ENCODE measurements at places on chromosomes 16 and 17.
A peak's percentile ranks its signal among the peaks of the same experiment; 100 is the strongest.

DNA sequence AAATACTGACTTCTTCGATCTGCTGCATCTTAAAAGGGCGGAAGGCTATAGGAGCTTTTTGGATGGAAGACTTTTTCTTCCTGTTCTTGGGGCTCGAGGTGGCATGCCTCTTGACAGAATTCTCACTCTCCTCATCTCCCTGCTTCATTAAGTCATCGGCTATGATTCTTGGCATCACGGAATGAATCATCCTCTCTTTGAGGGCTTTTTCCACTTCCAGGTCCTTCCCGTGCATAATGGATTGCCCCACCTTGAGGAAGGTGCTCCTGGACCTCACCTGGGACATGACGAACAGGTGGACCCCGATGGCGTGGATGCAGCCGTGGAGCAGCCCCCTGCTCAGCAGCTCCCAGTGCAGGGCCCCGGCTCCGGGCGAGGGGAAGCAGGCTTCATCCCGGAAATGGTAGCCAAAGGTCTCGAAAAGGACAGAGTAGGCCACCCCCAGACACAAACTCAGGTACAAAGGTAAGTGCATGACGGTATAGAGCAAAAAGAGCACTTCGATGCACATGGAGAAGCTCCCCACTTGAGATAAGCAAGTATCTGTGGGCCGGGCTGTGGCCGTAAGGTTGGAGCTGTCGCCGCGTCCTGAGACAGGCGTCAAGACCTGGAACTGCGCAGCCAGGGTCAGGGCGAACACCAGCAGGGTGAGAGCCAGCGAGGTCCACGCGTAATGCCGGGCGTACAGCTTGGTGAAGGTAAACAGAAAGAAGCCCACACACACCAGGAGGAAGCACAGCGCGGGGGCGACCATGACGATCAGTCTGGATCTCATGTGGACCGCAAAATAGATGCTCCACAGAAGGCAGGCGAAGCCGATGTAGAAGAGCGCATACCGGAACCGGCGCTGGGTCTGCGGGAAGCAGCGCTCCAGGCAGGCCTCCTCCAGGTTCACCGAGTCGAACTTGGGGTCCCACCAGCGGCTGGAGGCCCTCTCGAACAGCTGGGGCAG is 1.7 kb downstream of the ADCY9 start:
- DNase-seq = no peak

DNA sequence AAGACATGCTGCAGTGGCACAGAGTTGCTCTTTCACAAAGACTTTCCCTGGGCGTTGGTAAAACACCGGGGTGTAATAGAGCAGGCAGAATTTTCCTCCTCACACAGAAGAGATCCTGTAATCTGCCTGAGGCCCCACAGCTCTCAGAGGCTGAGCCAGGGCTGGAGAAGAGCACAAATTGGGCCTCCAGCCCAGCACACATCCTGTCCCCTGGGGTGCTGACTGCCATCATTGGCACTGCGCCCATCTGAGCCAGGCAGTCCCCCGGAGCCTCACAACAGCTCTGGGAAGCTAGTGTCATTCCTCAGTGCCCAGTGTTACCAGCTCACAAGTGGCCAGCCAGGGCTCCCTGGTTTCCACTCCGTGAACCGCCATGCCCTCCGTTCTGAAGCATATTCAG is 119.4 kb downstream of the SOCS1 start:
- DNase-seq = peak; percentile 49

DNA sequence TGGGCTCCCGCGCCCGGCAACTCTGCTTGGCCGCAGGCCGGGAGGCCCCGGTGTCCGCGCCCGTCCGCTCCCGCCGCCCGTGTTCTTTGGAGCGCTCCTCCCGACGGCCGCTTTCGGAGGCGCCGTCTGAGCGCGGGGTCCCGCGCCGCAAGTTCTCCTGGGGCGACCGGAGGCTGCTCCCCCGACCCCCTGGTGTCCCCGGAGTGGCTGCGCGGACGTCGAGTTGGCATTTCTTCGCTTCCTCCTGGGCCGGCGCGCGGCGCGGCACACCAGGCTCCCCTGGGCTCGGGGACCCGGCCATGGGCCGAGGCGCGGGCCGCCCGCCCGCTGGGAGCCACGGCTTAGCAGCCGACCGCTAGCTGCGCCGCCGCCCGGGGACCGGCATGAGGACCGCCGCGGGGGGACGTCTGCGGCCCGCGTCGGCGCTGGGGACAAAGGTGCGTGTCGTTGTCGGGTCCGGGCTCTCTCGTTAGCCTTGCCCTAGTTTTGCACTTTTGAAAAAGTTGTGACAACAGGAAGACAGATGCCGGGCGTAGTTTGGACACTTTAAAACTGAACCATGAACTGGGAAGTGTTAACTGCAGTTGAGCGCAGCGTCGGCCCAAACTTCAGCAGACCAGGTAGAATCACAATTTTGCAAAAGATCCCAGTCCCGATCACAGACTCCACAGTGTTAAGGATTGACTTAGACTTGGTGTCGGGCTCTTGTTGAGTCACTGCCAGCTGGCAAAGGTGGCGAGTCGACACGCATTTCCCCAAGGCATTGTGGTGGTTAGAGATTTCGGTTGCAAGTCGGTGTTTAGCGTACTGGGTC is 700 bp downstream of the UBN1 start:
- DNase-seq = no peak

DNA sequence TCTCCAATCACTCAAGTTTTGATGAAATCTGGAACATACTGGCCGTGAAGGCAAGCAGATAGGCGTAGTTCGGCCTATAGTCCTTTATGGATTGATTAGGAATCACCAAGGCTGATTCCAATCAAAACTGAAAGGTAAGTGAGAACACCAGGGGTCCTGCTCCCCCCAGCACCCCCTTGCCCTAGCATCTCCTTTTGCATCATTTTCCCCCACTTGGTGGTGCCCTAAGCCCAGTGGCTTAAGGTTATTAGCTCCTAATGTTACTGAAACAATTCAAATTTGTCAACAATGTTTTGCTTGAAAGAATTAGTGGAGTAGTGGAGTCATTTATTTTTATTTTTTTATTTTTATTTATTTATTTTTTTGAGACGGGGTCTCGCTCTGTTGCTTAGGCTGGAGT is 4.9 kb downstream of the SLFN14 start:
- no peak for DNase-seq

GRCh38 chr17:63071797-63072196 is 105.8 kb downstream of the TANC2 start:
- no peak for DNase-seq

DNA sequence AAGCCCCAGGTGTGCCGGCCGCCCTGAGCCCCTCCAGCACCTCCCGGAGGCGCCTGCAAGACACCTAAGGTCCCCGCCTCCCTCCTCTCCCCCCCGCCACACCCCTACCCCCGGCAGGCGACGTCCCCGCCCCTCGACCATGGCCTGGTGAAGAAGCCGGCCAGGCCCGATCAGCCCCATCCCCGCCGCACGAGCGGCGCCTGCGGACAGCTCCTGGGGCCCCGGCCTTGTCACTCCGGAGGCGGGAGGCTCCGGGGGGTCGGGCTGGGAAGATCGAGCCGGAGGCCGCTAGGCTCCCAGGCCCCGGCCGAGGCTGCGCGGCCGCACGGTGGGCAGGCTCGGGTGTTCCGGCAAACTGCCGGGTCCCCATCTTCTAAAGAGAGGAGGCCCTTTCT is 405 bp upstream of the ACE start:
- DNase-seq = peak; percentile 80

GRCh38 chr17:43043307-43043706 is 18.3 kb downstream of the RND2 start:
- no peak for DNase-seq

DNA sequence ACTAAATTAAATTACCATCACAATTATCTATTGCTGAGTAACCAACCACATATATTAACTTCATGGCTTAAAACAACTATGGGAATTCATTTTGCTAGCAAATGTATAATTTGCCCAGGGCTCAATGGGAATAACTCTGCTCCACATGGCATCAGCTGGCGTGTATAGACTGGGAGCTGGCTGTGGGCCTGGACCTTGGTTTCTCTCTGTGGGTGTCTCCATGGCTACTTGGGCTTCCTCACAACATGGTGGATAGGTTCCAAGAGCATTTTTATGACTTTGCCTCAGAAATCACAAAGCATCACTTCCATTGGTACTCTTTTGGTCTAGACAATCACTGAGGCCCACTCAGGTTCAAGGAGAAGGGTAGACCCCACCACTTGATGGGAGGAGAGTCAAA is 144.9 kb downstream of the SOCS1 start:
- DNase-seq = no peak

- no peak for DNase-seq
These were observed 4.9 kb upstream of the CAMKK1 start for GRCh38 chr17:3897731-3898130.

DNA sequence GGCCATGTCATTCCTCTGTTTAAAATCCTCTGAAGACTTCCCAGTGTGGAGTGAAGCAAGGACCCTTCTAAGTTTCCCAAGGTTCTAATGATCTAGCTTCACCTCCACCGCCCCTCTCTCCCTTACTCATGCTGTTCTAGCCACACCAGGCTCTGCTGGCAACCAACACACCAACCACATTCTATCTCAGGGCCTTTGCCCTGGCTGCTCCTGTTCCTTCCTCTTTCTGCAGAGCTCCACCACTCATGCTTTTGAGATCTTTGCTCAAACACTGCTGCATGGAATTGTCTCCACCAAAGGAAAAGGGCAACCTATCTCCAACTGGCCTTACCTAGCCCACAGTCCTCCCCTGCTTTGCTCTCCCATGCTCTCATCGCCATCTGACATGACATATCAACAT is 128.7 kb downstream of the XYLT1 start:
- no peak for DNase-seq

DNA sequence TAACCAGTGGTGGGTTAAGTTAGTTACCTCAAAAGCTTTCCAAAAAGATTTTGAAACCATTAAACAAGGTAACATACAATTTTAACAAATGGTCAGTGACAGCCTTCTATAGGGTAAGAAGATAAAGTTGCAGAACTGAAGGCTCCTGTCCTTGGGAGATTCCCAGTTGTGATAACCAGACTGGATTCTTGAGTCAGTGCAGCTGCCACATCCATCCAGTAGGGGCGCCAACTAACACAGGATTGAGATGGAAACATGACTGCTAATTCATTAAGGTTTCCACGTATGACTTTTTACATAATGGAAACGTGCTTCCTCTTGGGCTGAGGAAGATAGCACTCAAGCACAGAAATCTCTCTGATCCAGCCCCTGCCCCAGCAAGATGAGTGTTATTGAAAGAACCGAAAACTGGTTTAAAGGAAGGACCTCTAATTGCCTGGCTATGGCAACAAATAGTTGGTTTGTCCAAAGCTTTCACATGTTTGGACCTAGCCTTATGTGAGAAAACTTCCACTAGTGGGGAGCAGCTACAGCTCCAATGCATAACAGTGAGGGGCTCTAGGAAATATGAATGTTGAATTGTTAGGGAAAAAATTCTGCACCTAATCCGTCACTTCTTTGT is 269.8 kb upstream of the MYOCD start:
- no peak for DNase-seq

- no peak for DNase-seq
These were observed 29.7 kb downstream of the STAT5B start for GRCh38 chr17:42246515-42246914.

- peak; percentile 21 for DNase-seq
These were observed 200.5 kb downstream of the ZFHX3 start for GRCh38 chr16:72847187-72848027.

DNA sequence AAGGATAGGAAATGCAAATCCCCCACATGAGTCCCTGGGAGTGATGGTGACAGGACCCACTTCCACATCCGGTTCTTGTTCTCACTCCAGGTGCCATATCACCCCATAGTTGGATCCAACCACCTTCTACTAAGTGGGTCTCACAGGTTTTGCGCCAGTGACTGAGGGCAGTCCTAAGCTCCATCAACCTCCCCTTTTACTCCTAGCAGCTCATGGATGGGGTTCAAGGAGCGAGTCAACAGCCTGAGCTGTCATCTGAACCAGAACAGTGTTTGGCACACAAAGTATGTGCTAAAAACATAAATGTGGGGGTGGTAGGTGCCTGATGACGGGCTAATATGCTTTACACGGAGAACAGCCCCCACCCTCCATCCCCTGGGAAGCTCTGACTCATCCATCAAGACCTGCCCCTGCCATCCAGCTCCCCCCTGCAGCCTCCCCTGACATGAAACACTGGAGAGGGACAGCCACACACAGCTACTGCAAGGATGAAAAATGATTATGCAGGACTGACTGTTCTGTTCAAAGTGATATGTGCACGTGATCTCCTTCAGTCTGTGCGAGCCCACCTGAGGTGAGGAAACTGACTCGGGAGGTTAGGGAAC is 143.2 kb upstream of the CDH5 start:
- DNase-seq = no peak

DNA sequence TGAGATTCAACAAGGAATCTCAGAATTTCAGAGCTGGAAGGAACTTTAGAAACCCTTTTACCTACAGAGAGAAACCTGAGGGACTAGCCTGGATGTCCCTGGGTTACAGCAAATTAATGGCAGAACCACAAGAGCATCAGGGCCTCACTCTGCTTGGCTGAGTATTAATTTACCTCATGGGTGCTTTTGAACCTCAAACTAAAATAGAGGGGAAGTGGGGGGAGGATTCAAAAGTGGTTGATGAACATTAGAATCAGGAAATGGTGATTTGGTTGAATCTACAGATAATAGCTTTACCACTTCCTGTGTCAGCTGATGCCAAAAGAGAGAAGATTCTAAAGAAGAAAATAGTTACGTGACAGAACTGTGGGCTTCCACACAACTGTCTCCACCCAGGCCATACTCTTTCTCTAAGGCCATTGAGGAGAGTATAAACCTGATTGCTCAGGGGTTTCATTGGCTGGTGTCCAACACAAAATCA is 11.3 kb upstream of the SKAP1 start:
- no peak for DNase-seq

GRCh38 chr17:17172990-17173389 is 33.1 kb downstream of the PLD6 start:
- DNase-seq = no peak

GRCh38 chr17:55931446-55931845 is 180.6 kb downstream of the PCTP start:
- DNase-seq = no peak

- peak; percentile 83 for DNase-seq
These were observed at the start of gene NT5M for GRCh38 chr17:17303010-17303846. Gene NT5M (plus strand): TSS chr17:17303373. CDS start chr17:17303551, 178 bp downstream.

DNA sequence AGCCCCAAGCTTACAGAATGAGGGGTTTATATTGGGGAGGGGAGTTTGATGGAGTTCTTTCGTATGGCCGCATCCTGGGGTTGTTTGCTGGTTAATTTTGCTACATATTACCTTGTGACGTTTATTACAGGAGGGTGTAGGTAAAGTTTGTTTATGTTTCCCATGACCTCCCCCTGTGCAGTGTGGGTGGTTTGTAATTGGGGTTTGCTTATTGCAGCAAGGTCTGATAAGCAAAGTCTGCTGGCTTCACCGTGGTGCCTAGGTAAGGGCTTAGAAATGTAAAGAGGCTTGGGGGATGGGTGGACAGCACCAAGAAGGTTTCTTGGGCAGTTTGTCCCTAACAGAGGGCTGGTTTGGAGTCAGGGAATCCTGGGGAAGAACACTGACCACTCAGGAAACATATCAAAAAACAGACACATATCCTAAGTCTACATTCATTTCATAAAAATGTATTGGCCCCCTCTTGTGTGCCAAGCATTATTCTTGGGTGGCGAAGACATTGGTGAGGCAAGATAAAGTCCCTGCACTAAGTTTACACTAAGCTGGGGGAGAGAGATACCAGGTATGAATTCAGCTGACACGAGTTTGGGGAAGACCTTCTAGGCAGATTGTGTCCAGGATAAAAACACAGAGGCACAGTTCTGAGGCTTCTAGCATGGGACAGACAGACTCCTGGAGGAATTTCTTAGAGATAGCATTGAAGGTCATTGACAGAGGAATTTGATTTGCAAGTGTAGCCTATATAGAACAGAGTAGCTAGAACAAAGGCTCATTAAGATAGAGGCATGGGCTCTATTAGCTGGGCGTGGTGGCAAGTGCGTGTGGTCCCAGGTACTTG is 9.5 kb downstream of the ZNF764 start:
- no peak for DNase-seq
